ENCODE measurements at places on chromosomes 4 and X. TPM values are rescaled to one million over a fixed set of nuclear protein-coding genes. Genes with fewer than 3 reads are reported as not detected.
A peak's percentile ranks its signal among the peaks of the same experiment; 100 is the strongest.

The ELMOD2 gene
- total RNA-seq = 26.1 TPM

The SOWAHB gene
- total RNA-seq = not detected

The HHIP gene
- 0.96 TPM for total RNA-seq

The NAP1L2 gene
- 0.39 TPM for total RNA-seq

The HTR2C gene
- total RNA-seq = 0.24 TPM

DNA sequence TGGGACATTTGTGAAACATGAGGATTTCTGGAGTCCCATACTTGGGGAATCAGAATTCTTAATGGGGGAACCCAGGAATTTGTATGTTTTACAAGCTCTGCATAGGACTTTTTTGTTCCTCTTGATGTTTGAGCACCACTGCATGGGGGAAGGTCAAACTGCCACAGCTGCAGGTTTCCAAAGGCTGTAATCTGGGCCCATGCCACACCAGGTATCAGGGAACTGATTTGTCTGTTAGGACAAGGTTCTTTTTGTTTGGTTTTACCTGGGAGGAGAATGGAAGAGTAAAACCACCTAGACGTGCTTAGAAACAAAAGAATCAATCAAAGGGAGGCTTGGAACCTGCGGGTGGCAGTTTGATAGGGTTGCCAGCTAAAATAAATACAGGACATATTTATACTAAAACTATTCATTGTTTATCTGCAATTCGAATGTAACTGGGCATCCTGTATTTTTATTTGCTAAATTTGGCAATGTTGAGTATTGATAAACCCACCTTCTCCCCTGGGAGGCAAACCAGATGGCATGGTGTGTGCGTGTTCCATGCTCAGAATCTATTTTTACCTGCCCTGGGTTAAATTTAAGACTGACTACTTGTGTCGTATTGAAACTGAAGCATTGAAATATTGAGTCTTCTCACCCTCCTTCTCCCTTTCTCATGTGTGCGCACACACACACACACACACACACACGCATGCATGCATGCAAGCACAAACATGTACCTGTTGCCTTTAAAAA is 63.7 kb downstream of the TMEM164 start:
- DNase-seq = no peak

- DNase-seq = no peak
These were observed 20.4 kb downstream of the RNF212 start for GRCh38 chr4:1092983-1093361.

GRCh38 chr4:164943192-164943591 is 34.3 kb downstream of the TRIM61 start:
- DNase-seq = no peak

DNA sequence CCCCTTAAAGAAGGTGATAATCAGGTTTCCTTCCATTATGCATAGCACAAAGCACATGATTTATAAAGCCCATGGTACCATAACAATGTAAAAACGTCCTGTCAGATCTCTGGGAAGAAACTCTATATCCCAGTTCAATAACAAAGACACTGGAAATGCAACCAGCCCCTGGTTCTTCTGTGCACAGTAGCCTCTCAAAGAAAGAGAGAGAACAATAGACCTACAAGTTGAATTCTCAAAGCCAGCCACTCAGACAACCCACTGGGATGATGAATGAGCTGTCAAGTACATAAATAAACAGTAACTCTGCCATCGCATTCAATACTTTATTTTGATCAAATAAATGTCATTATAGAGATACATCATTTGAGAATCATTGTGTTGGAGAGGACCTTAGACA is 400.1 kb upstream of the CPEB2 start:
- no peak for DNase-seq

GRCh38 chr4:13527192-13527980 is 16.9 kb downstream of the NKX3-2 start:
- no peak for DNase-seq

DNA sequence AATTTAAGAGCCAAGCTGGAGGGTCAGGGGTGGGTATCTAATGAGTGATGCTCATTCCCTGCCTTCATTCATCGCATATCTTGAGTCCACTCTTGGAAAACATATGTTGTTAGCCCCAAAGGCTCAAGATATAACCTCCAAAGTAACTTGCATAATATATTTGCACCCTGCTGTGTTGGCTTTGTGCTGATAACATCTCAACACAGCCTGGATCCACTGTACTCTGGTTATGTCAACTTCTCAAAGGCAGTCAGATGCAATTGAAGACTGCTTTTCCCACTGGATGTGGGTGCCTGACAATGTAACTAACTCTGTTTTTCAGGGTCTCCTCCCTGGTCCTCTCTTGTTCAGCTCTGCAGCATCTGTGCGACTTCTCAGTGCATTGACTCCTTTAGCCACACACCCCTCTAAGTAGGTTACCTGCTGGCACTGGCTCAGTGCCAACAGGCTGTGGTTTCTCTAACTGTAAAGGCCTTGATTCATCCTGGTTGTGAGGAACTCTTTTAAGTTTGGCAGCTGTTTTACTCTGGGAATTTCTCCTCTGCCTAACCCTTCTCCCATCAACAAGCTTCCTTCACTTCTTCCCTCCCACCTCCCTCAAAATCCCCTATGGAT is 28.1 kb downstream of the SLC16A2 start:
- DNase-seq = peak; percentile 61

GRCh38 chrX:116009346-116009745 is 161.2 kb upstream of the AGTR2 start:
- DNase-seq = no peak

- no peak for DNase-seq
These were observed 70.5 kb downstream of the TEX13A start for GRCh38 chrX:105150036-105150435.

DNA sequence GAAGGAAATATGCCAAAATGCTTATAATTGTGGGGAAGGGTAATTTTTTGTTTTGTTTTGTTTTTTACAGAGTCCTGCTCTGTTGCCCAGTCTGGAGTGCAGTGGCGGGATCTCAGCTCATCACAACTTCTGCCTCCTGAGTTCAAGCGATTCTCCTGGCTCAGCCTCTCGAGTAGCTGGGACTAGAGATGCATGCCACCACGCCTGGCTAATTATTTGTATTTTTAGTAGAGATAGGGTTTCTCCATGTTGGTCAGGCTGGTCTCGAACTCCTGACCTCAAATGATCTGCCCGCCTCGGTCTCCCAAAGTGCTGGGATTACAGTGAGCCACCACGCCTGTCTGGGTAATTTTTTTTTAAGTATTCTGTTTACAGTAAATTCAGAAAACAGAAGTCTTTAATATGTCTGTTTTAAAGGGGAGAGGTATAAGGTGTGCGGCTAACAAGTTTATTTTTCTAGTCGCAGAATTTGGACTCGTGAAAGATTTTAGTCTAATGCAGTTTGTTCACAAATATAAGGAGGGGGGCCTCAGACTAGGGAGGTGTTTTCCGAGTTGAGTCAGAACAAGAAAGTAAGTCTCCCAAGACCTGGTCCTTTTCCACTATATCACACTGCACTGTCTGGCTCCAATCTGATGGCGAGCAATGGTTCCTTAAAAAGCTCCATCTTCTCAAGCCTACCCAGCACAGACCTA is 1.5 kb downstream of the ACSL1 start:
- DNase-seq = no peak

DNA sequence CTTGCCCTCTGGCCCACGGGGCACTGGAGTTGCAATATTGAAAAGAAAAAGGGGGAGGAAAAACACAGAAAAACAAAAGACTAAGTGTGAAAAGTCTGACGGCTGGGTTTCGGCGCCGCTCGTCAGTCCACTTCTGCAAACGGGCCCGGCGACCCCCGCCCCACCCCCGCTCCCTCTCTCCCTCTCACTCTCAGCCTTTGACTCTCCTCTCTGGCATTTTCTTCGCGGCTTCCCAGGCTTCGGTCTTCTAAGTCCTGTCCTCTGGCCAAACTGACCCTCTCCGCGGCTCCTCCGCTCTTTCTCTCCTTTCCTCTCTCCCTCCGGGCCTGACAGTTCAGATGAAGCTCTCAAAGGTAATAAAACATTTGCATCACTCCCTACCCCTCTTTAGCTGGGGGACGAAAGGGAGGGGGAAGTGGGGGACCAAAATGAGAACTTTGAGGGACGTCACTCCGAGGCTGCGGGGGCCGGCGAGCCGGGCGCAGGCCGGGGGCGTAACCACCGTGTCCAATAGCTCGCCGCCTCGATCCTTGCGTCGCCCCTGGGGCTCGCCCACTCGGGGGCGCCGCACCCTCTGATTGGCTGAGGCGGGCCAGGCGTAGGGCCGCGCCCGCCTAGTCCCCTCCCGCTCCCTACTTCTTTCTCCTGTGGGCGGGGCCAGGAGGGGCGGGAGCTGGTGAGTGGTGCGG is at the start of gene NKX6-1:
Gene NKX6-1, minus strand, starts transcription at position 358 of the 689 bp plus-strand sequence. CDS start 1,064 bp downstream, outside the sequence.
- DNase-seq = peak; percentile 89
